ENCODE measurements at places on chromosomes 2 and 18.

- no peak for DNase-seq
Measured at GRCh38 chr18:21479721-21480120, 120.8 kb downstream of the ESCO1 start.

GRCh38 chr2:206336861-206337260 lies 62.4 kb downstream of the ZDBF2 start:
- DNase-seq, result no peak

DNA sequence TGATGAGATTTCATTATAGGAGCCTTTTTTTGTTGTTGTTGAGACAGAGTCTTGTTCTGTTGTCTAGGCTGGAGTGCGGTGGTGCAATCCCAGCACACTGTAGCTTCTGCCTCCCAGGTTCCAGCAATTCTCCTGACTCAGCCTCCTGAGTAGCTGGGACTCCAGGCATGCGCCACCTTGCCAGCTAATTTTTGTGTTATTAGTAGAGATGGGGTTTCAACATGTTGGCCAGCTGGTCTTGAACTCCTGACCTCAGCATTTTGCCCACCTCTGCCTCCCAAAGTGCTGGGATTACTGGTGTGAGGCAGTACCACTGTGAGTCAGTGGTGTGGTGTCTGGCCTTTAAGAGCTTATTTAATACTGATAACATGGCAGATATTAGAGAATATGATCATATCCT lies 60.1 kb downstream of the MOB4 start:
- DNase-seq, result no peak

DNA sequence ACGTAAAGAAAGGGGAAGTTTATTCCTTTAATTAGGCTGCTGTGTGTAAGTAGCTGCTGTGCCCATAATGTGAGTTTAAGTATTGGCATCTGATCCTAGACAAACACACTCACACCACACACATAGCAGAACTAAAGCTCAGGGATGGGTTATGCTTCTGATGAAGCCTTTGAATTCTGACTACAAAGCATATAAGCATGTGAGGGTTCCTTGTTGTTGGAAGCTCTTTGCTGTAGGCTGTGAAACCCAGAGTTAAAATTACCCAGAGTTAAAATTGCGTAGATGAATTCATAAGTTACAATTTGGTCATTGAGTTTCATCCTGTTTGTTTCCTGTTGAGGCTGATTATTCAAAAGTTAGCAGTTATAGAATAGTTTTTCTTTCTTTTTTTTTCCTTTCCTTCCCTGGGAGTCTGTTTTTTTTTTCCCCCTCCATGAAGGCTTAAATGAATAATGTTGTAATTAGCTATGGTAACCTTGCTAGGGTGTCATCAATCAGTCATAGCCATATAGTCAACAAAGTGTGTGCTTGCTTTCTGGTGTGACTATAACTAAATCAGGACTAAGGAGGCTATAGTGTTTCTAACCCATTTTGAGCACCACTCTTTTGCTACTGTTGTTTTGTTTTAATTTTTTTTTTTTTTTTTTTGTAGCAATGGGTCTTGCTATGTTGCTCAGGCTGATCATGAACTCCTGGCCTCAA lies 426.1 kb downstream of the PARD3B start:
- DNase-seq, result no peak

- DNase-seq, result no peak
Measured at GRCh38 chr2:211045025-211045424, 488.6 kb downstream of the CPS1 start.

DNA sequence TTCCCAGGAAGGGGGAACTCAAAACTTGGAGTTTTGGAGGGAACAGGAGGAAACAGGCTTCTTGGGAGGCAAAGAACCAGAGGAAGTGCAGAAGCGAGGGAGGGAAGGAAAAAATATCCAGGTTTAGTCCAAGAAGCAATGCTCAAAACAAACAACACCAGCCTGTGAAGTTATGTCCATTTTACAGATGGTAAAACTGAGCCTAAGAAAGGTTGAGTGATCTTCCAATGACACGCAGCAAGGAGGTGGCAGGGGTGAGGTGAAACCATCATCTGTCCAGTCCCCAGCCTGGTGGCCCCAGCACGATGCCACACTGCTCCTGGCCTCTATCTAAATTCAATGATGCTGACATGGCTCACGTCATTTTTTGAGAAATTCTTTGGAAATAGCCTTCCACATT lies 10.8 kb downstream of the DNMT3A start:
- no peak for DNase-seq

DNA sequence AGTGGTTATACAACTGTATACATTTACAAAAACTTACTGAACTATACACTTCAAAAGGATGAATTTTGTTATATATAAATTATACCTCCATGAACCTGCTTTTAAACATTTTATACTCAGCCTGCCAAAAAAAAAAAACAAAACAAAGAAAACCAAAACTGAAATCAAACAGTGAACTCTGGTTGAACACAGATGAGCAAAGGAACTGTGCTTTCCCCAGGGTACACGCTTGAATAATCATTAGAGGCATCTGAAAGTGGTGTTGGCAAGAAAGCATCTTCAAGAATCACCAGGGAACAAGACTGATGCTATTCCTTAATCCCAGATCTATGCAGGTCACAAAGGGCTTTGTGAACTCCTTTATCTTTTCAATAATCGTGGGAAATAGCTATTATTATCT lies 77.0 kb upstream of the LYPD1 start:
- DNase-seq, result no peak

DNA sequence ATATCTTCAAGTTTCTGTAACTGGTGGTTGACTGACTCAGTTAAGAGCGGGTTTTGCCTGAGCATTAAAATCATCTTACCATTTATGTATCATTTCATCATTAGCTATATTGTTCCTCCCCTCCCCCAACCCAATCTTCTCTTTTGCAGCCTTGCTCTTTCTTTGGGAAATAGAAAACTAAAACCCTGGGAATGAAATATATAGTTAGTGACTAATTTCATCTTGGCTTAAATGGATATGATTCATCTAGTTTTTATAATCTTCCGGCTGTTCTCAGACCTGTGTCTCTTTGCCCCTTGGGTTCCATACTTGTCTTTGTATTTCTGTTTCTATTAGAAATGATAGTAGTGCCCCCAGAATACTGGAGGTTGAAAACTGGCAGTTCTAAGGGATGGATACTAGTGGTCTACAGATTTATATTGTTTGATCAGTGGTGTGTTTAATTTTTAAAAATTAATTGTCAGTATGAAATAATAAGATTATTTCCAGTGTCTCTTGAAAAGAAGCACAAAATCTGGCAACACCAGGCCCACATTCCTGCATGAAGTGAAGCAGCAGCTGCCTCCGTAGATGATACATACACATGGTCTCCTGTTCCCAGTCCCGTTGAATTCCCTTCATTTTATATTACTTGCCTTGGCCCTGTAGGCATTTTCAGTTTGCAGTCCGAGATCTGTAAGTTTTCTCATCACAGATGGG lies 44.5 kb downstream of the PHLPP1 start:
- no peak for DNase-seq
